ELR (cell line): ENCODE measurements at places on chromosomes 5 and 9.

GRCh38 chr5:140251527-140251973 lies 51.4 kb downstream of the PFDN1 start:
- peak; percentile 99 for DNase-seq

- DNase-seq, result no peak
These were observed 173.1 kb downstream of the CACNA1B start for GRCh38 chr9:138050472-138051330.

DNA sequence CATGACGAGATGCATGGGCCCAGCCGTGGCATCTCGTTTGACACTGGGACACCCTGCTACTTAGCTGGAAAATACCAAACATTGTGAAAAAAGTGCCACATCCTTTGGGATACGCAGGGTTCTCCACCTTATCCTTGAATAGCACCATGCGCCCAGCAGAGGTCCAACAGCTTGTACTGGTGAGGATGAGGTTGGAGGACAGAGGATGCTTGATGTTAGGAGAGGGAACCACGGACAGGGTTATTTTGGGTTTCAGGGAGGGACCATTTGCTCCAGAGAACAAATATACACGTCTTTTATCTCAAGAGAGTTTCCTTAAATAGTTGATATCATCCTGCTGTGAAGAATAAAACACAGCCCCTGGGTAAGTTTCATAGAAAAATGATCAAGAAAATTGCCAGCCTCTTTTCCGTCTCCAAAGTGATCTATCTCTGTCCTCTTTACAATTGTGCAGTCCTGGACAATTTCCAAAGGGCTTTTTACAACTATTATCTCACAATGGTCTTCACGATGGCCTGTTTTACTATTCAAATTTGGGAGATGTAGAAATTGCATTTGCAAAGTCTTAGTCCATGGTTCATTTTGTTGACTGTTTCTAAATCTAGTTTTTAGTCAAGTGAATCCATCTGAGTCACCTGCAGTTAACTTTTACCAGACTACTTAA lies 19.9 kb upstream of the FRRS1L start:
- DNase-seq, result no peak

DNA sequence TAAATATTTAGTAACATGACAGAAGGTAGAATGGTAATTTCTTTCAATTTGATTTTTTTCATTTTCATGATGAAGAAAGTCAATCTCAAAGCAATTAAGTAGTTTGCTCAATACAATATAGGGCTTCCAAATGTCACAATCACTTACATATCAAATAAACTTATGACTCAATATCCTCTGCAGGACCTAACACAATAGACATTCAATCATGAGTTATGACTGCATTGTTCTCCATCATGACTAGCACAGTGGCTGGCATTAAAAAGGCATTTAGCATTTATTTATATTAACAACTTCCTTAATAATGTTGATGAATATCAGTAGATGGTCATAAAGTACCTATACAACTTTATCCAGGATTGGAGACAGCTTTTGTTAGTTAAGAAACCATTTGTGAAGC lies 1499.6 kb downstream of the EFNA5 start:
- DNase-seq, result peak; percentile 30

- DNase-seq, result no peak
These were observed 5.4 kb upstream of the NRARP start for GRCh38 chr9:137307255-137308056.

DNA sequence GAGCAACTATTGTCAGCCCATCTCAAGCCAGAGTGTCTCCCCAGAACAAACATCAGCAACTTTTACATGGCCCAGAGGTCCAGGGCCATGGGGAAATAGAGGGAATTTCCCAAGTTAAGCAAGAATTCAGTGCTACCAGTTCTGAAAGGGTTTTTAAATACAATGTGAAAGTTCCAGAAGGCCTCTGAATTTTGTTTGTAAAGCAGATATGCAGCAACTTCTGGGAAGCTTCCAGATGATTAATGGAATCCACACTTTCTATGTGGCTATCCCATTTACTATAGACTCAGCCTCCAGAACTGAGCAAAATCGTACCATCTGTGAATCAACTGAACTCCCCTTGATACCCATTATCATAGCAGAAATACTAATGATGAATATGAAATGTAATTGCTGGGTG lies 93.8 kb downstream of the FEM1C start:
- DNase-seq, result peak; percentile 62

GRCh38 chr9:114174876-114175771 lies 19.8 kb downstream of the COL27A1 start:
- peak; percentile 91 for DNase-seq

DNA sequence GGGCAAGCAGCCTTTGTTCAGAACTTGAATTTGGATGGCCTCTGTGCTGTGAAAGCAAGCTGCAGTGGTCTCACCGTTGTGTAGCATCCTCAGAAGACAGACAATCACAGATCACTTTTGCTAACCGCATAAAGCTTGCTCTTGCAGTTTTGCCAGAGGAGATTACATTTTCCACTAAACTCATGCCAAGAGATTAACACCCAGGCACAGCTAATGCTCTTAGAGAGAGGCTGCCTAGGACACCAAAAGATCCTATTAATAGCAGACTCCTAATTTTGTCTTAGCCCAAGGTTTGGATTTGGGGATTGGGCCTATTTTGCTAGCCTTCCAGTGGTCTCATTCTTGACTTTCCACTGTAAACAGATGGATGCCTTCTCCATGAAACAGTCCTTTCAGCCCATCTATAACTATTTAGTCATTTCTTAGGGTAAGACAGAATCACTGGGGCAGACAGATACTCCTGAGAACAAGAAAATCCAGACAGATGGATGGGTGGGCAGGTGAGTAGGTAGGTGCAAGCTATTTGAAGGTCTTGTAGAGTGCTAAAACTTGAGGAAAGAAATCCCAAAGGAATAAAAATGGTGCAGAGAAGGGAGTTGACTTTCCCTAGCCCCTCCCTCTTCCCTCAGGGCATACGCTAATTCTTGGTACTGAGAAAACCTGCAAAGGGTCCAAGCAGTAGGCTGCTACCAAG lies 506.2 kb downstream of the SPOCK1 start:
- DNase-seq, result no peak

- no peak for DNase-seq
These were observed 544.2 kb upstream of the DAP start for GRCh38 chr5:11305245-11305644.
